Breast epithelium (tissue), 4 donors: ENCODE measurements at places on chromosomes 7 and 10. TPM values are rescaled to one million over a fixed set of nuclear protein-coding genes. Genes with fewer than 3 reads are reported as not detected.

Gene FAM20C
- 71.0 TPM for total RNA-seq

Gene HOXA10
- 21.1 TPM for total RNA-seq

Gene NOD1
- total RNA-seq = 34.4 TPM

Gene DHTKD1
- 31.9 TPM for total RNA-seq

Gene HELLS
- total RNA-seq = 9.8 TPM

Gene OGDH
- total RNA-seq = 67.5 TPM

Gene ADRB1
- total RNA-seq = 1.3 TPM

Gene ASAH2
- 0.33 TPM for total RNA-seq

Gene CLDN4
- 143 TPM for total RNA-seq

Gene CCDC136
- 6.4 TPM for total RNA-seq

Gene FAM131B
- 0.48 TPM for total RNA-seq

Gene FAM180A
- 5.2 TPM for total RNA-seq

Gene SAP25
- 2.2 TPM for total RNA-seq

Gene HDAC9
- 7.3 TPM for total RNA-seq
